ENCODE measurements at places on chromosomes 12 and 14.
A peak's percentile ranks its signal among the peaks of the same experiment; 100 is the strongest.

DNA sequence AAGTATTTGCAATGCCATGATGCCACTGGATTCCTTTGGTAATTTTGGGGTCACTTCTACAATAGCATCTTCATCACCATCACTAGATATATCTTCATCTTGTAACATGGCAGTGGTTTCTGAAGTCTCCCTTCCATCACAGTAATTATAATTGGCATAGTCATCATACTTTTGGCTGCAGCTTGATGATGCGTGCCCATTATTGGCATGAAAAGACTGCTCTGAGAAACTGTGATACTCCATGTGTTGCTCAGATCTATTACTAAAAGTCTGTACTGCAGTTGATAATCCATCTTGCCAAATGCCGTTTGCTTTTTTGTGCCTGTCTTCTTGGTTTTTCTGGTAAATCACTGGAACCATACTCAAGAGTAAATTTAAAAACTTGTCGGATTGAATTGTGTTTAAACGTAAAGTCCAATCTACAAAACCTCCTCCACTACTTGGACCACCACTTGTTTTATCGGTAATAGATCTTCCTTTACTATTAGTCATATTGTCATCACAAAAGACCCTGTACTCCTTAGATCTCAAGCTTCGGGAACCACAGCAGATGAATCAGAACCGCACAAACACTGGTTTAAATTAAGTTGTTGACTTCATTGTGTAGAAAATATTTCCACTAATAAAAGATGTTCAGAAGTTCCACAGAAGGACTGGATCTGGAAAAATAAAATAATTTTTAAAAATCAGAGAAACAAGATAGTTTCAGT is 29.9 kb downstream of the SLC41A2 start:
- DNase-seq = no peak

- DNase-seq = no peak
Measured at GRCh38 chr12:84484798-84485197, 427.8 kb downstream of the SLC6A15 start.

DNA sequence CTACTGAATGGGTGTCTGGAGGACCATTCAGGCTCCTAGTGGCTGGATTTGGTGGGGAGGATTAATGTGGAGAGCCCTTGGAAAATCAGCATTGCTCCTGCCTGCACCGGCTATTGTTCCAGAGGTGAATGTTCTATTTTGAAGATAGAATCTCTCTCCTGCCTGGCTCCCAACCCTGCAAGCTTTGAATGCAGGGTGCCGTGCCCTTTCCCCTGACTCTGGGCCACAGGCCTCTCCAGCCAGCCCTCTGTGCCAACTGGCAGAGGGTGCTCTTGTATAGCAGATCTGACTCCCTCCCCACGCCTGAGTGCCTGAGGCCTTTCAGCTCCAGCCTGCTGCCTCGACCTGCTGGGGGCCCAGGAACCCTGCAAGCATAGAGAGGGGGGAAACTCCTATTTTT is 106.8 kb downstream of the TMEM260 start:
- DNase-seq = no peak

GRCh38 chr12:107134558-107134957 is 41.2 kb upstream of the CRY1 start:
- peak; percentile 62 for DNase-seq

DNA sequence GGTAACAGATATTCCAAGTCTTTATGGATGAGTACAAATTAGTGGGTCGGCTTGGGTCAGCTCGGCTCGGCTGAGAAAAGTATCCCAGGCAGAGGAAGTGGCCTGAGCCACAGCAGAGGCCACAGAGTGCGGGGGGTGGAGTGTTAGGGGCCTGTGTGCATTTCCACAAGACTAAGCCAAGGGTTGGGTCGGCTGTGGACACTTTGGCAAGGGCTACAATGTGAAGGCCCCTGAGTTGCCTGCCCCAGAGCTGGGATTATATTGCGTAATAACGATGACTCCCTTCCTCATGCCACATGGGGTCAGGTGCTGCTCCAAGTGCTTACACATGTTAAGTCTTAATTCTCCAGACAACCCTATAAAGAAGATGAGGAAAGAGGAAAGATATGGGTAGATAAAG is 11.4 kb downstream of the EVL start:
- peak; percentile 35 for DNase-seq

DNA sequence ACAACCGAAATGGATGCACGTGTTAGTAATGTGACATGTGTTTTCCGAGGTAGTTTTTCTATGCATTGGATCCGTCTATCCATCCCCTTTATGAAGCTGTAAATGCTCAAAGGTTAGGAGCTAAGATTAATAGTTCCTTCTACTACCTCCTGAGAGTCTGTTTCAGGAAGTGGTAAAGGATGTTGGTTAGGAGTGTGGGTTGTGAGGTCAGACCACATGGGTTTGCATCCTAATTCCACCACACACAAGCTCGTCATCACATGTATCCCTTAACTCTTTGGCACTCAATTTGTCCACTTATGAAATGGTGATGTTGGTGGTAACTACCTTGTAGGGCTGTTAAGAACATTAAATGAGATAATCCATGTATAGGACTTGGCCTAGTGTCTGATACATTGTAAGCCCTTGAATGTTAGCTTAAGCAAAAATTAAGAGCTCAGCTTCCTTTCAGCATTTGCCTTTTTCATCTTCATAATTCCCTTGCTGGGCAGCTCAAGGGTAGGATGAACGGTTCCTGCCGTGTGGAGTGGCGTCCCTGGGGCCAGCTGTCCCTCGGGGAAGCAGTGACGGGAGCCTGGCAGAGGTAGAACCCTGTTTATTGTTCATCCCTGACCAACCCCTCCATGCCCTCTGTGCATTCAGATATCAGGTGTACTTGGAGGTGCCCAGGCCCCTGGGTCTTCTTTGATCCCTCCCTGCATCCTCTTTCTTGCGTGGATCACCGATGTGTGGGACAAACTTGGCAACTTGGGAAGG is 52.3 kb downstream of the TSPAN9 start:
- DNase-seq = peak; percentile 2

DNA sequence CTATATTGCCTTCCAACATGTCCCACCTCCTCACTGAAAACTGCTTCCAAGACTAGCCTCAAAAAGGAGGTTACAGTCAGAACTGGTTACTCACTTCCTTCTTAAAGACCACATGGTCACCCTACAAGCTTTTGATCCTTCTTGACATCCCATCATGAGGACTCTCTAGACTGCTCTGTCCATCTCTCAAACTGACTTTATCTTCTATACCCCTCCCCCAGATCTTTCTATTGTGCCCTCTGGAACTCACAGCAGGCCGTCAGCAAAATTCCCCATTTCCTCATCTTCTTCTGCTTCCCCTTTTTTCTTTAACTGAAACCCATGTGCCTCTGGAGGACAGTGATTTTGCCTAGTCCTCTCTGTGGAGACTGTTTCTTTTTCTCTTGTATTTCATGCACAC is 18.1 kb upstream of the IGF1 start:
- no peak for DNase-seq

DNA sequence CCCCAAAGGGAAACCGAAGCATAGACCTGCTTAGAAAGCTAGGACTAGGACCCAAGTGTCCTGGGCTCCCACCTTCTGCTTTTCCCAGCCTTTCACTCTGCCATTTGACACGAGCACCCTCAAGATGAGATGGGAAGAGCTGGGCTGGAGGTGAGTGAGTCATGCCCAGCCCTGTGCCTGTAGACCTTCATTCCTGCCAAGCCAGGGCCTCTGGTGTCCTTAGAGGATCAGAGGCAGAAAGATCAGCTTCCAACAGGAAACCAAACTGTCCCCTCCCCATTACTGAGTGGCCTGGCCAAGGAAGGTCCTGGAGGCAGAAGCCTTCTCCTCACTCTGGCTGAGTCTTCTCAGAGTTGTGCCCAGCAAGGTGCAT is 3.5 kb downstream of the TMEM63C start:
- DNase-seq = no peak

DNA sequence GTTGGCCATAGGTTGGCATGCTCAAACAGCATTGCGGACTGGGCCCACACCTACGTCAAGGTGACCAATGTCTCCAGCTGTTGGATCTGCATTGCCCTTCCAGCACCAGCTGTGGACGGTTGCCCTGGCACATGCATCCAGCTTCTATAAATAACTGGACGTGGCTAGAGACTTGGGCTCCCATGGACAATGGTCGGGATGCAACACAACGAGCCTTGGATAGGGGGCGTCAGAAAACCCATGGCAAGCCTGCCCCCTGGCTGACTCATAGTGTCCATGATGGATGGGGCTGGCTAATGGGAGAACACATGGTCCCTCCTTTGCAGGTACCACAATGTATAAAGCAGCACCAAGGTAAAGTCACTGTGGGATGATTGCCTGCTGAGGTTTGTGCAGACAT is 331.6 kb upstream of the FAR2 start:
- DNase-seq = no peak

GRCh38 chr12:53067074-53067992 is 11.9 kb downstream of the SPRYD3 start:
- no peak for DNase-seq

DNA sequence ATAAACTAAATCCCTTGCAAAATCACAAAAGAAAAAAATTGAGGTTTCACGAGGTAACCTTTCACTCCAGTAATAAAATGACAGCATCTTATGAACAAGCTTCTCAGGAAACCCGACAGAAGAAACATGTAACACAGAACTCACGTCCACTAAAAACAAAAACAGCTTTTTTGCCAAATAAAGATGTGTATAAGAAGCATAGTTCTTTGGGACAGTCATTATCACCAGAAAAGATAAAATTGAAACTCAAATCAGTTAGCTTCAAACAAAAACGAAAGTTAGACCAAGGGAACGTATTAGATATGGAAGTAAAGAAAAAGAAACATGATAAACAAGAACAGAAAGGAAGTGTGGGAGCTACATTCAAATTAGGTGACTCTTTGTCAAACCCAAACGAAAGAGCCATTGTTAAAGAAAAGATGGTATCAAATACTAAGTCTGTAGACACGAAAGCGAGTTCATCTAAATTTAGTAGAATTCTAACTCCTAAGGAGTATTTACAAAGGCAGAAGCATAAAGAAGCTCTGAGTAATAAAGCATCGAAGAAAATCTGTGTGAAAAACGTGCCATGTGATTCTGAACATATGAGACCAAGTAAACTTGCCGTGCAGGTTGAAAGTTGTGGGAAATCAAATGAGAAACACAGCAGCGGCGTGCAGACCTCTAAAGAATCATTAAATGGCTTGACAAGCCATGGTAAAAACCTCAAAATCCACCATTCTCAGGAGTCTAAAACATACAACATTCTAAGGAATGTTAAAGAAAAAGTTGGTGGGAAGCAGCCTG is 25.8 kb downstream of the RESF1 start:
- DNase-seq = no peak

GRCh38 chr12:52258335-52258901 is 16.0 kb upstream of the KRT86 start:
- DNase-seq = no peak

GRCh38 chr14:105411017-105411941 is 8.3 kb upstream of the MTA1 start:
- peak; percentile 47 for DNase-seq

GRCh38 chr14:34052658-34053014 is 101.8 kb upstream of the EGLN3 start:
- DNase-seq = no peak

GRCh38 chr12:31210541-31210940 is 115.4 kb downstream of the SINHCAF start:
- DNase-seq = no peak

- no peak for DNase-seq
Measured at GRCh38 chr12:50569876-50570275, 65.1 kb downstream of the DIP2B start.

DNA sequence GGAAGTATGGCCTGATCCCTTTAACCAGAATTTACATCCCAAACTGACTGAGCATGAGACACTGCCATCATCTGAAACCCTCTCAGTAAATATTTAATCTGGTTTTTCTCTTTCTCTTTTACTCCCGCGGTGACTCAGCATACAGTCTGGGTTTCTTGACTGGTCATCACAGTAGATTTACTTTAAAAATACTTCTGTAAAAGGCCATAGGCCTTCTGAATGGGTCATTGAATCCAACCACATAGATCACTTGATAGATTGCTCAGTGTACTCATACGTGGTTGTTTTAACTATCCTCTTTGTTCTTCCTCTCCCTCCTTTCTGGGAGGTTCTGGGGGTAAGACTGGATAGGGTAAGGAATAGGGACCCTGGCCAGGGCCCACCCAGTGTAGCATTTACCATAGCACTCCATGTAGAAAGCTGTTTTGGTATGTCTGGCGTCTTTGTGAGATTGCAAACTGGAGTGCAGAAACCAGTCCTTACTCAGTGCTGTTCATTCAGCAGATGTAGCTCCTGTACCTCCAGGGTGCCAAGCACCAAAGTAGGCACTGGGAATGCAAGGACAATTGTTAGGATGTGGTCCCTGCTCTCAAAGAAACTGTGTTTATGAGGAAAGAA is 165.7 kb downstream of the SRGAP1 start:
- no peak for DNase-seq

- no peak for DNase-seq
Measured at GRCh38 chr12:104064842-104065427, 604 bp downstream of the HCFC2 start.

- no peak for DNase-seq
Measured at GRCh38 chr14:88016768-88017167, 11.8 kb downstream of the GPR65 start.

DNA sequence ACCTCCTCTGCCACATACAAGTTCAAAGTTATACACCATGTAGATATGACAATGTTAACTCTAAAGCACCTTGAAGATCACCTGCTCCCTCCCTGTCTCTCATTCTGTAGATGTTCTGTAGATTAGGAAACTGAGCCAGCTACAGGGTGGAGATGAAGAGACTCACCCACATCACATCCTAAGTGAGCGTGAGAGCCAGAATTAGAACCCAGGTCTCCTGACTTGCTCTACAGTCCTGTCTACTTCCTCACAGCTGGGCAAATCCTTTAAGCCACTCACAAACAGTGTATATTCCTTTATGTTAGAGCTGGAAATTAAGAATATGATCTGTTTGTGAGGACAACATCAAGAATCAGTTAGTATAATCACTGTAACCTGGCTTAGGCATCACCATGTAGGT is 1.8 kb downstream of the APPL2 start:
- DNase-seq = no peak

GRCh38 chr12:96392397-96392796 is 7.8 kb downstream of the CDK17 start:
- DNase-seq = no peak

GRCh38 chr12:65074932-65075331 is 46.2 kb downstream of the WIF1 start:
- DNase-seq = no peak

DNA sequence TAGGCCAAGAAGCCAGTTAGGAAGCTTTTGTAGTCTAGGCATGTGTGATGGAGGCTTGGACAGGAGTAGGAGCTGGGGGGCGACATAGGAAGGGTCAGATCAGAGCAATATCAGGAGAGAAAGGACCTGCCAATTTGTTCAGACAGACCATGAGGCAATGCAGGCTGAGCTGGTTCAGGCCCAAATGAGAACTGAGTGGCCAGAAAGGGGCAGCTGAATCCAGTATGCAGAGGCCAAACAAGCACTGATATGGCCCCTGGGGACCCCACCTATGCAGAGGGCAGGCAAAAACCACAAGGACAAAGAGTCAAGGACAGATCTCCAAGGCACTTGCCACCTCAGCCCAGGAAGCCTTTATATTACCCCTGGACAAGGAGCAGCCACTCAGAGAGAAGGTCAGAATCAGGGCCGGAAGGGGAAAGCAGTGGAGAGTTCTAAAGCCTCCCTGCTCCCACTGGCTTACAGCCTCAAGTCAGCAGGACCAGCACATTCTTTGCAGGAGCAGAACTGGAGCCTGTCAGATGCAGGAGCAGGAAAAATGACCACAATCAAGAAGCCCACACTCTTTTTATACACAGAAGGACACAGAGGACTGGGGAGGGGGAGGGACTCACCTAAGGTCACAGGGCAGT is 37.2 kb downstream of the CLMN start:
- DNase-seq = no peak

- no peak for DNase-seq
Measured at GRCh38 chr14:26332966-26333365, 264.9 kb downstream of the NOVA1 start.

- no peak for DNase-seq
Measured at GRCh38 chr14:100649173-100649519, 61.9 kb upstream of the BEGAIN start.
